ENCODE measurements at places on chromosomes 16 and 17.

DNA sequence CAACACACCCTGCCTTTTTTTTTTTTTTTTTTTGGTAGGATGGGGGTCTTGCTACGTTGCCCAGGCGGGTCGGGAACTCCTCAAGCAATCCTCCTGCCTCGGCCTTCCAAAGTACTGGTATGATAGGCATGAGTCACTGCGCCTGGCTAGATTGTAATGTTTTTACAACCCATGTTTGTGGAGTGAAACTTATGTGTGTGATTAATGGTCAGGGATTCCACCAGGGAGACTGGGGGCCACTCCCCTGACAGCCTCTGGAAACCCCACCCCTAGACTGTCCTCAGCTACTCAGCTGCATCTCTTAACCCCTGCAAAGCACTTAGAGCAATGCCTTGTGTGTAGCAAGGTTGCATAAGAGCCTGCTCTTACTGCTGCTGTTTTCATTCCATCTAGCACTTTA lies 220.5 kb downstream of the PARN start:
- peak; percentile 96 for DNase-seq

- DNase-seq = no peak
Observed at GRCh38 chr16:88853325-88853941, 3.3 kb downstream of the GALNS start.

- DNase-seq = no peak
Observed at GRCh38 chr16:57027067-57027466, 37.7 kb downstream of the NLRC5 start.

DNA sequence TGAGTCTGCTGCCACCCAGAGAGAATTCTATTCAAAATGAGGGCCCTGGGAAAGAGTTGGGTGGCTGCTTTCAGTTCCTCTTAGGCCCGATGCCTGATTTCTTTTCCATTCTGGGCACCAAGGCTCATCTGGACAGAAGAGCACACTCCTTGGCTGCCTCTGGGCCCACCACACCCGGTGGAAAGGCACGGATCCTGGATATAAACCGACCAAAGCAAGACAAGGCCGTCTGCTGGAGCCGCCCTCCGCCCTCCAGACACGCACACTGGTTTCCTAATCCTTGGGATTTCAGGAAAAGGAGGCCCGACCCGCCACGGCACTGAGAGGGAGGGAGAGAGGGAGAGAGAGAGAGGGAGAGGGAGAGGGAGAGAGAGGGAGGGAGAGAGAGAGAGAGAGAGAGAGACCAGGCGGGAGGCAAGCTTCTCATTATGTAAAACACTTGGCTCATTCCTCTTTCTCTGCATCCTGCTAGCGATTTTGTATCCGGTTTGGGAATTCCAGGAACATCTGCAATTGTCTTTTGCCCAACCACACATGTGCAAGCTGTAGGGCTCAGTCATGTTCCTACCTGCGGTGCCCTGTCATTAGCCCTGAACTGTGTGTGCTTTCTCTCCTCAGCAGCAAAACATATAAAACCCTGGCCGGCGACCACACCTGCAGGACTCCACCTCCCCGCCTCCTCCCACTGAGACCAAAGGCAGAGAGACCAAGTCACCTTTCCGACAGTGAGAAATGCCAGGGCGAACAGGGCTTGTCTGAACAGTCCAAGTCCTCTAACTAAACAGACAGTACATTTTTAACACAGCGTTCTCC lies 347.2 kb downstream of the SOX9 start:
- no peak for DNase-seq

DNA sequence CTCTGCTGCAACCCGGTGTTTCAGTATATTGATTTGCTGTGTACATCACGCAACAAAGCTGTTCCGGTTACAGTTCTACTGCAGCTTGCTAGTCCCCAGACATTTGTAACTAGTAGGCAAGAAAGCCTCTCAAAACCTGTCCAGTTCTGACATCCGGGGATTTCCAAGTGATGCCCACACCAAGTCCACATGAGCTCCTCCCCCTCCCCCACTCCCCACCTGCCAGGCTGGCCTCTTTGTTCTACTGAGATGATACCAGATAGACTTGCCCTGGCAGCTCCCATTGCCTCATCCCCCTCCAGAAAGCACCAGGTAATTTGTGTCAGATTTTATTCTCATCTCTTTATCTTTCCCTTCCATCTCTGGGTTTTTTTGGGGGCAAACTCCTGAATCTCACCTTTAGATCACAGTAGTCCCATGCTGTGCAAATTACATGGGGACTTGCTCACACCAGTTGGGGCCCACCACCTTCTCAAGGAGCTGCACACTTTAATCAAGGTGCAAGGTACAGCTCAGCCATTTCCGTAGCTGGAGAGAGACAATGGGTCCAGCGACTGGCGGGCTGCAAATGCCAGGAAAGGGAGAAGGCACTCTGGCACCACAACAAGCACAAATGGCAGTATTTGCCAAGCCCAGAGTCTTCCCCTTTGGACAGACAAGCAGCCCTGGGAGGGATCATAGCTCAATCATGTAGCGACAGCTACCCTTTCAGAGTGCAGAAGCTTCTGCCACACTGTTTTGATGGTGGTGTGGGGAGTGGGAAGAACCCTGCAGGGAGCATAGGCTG lies 183.1 kb downstream of the CYLD start:
- DNase-seq = no peak

GRCh38 chr16:53773881-53774280 lies 69.9 kb downstream of the FTO start:
- DNase-seq = no peak

DNA sequence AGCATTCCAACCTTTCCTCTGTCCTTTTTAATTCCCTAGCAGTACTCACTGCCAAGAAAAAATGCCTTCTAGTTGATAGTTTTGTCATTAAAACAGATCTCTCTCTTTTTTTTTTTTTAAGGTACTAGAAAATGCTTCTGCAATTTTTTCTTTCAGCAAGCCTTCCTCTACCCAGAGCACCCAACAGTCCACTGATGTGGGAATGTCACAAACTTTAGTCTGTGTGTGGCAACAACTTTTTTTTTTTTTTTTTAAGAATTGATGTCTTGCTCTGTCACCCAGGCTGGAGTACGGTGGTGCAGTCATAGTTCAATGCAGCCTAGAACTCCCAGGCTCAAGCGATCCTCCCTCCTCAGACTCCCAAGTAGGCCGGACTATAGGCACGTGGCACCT lies 34.7 kb downstream of the CDRT15 start:
- DNase-seq = no peak

GRCh38 chr17:61405686-61406536 lies 6.3 kb downstream of the TBX2 start:
- DNase-seq = no peak

DNA sequence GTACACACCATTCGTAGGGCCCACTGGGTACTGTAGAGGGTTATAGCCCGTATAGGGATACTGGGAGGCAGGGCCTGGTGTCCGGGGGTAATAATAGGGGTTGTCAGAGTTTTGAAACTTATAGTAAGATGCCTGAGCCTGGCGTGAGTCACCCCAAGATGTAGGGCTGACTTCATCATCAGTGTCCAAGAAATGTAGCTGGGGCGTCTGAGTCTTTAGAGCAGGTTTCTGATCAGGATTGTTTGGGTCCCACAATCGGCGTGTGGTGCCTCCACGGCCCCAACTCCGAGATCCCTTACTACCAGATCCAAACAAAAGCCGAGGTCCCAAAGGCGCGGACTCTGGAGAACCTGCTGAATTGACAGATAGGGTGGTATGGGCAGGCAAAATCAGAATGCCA lies 4.4 kb downstream of the SMG6 start:
- DNase-seq = no peak

DNA sequence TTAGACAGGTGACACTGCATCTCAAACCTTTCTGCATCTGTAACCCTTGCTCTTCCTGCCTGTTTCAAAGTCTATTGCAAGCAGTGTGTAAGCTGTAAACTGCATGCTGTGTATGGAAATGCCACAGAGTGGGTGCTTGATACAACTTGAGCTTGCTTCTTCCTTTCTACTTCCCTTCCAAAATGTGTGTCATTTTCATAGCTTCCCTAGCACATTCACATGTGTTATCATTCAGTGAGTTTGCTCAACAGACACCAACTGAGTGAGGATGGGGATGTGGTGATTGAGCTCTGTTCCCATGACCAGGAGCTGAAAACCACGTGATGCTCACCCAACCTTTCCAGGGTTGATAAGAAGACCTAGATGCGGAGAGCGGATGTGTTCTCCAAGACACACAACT lies 111.1 kb downstream of the VAT1L start:
- DNase-seq = no peak

DNA sequence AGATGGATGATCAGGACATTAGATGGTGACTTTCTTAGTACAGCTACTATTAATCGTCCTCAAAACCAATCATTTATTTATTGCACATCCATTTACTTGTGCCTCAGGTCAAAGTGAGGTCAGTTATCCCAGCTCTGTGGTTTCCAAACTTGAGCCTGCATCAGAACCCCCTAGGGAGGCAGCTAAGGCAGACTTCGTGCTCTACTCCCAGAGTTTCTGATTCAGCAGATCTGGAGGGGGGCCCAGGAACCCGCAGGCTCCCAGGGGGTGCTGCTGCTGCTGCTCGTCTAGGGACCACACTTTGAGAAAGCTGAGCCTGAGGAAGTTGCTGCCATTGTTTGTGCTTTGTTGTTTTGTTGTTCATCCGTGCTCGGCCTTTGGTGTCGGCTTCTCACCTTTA lies 44.0 kb upstream of the CLEC18B start:
- peak; percentile 72 for DNase-seq

- DNase-seq = no peak
Observed at GRCh38 chr17:80519091-80519781, 25.4 kb upstream of the RPTOR start.

GRCh38 chr16:85389679-85390470 lies 223.2 kb upstream of the GSE1 start:
- DNase-seq = no peak

GRCh38 chr16:67967958-67968399 lies 458 bp downstream of the SLC12A4 start:
- DNase-seq = no peak

DNA sequence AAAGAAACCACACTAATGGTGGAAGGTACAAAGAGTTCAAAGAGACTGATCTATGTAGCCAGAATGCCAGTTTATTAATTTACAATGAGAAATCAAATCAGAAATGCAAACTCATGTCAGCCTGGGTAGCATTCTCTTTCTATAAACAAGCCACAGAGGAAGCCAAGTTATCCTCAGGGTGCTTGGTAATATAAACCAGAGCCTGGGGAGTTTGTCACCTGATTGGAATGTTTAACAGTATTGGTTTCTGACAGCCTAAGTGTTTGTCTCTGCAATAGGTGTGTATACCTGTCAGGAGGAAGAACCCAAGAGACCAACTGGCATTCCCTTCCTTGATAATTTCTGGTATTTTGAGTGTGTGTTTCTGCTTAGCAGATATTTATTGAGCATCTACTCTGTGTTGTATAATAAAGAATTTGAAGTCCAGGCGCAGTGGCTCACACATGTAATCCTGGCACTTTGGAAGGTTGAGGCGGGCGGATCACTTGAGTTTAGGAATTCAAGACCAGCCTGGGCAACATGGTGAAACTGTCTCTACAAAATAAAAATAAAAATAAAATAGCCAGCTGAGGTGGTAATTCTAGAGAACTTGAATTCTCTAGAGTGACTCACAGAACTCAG lies 3.1 kb upstream of the C17orf58 start:
- DNase-seq = no peak

GRCh38 chr16:69798466-69798865 lies 36.3 kb downstream of the WWP2 start:
- DNase-seq = peak; percentile 13

DNA sequence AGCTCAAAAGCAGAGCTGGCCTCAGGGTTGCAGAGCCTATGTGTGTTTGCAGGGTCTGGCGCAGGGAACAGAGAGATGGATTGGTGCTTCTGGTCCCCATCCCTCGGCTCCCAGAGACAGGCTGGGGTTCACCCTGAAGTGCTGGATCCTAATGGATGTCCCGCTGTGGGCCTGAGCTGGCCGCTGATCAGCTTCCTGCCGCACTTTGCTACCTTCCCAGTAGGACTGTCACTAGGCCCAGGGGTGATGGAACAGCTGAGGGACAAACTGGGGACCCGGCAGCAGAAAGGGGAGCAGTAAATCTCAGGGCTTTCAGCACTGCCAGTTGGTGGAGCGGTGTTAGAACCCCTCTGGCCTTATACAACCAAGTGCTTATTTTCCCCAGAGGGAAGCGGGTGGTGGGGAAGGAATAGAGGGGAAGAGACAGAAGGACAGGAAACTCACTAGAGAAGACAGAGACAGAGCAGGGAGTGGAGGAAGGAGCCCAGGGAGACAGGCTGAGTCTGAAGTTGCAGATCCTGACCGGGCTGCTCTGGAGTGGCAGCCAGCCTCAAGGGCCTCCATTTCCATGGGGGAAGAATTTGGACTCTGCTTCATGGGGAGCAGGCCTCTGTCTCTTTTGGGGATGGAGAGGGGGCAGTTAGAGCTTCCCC lies 78.6 kb downstream of the MRM1 start:
- no peak for DNase-seq

- no peak for DNase-seq
Observed at GRCh38 chr17:63412234-63412633, 33.9 kb downstream of the CYB561 start.

DNA sequence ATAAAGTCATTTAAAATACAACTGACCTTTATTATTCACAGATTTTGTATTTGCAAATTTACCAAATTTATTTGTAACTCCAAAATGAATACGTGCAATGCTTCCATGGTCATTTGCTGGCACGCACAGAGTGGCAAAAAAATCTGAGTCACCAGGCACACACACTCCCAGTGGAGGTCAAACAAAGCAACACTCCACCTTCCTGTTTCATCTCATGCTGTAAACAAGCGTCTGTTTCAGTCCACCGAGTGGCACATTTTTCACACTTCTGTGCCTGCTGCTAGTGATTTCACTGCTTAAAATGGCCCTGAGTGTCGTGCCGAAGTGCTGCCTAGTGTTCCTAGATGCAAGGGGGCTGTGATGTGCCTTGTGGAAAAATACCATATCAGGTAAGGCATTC lies 17.8 kb upstream of the ITGAE start:
- DNase-seq = no peak

DNA sequence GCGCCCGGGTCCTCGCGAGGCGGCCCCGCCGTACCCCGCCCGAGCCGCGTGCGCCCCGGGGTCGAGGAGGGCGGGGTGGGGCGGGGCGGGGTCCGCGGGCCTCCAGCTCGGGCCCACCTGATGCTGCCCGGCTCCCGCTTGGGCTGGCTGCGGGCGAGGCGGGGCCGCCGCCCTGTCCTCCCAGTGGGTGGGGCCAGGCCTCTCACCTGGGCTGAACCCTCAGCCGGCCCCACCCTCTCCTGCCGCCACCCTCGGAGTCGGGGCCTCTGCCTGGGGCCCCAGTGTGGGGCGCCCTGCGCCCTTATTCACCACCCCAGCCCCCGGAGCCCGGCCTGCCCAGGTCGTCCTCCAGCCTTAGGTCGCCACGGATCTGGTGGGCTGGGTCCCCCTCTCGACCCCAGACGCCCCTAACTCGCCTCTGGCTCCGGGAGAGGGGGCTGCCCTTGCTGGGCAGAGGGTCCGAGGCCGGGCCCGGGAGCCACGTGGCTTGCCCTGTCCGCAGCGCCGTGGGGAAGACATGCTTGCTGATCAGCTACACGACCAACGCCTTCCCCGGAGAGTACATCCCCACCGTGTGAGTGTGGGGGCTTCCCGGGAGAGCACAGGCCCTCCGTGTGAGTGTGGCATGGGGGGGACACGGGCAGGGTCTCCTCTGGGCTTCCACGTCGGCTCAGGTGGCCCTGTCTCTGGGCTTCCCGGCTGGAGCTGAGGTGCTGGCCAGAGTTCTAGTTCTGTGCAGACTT lies 578 bp downstream of the RAC3 start:
- DNase-seq = no peak

Measured in stromal cell of bone marrow (primary cell).